ENCODE measurements at places on chromosomes 7 and 10.

GRCh38 chr7:40544871-40545303 lies 410.1 kb downstream of the SUGCT start:
- DNase-seq, result no peak

- DNase-seq, result no peak
These were observed 266.5 kb downstream of the AUTS2 start for GRCh38 chr7:69864822-69865221.

DNA sequence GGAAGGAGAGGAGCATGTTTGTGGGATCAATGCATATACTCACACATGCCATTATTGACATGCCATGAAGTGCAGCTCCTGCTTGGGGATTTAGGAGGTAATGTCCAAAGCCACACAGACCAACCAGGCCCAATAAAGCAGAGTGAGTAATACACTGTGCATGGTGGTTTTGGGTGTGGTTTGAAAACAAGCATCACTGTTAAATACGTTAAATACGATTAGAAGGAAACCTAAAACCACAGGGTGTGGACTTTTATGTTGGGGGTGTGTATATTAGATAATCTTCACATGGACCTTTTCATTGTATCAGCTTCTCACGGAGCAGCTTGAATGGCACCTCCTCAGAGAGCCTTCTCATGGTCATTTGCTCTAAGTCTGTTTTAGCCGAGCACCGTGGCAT lies 10.4 kb upstream of the EIF3A start:
- no peak for DNase-seq

- peak; percentile 92 for DNase-seq
These were observed at the start of gene MTERF1 for GRCh38 chr7:91880413-91881241. TSS of gene MTERF1 (minus strand) at chr7:91880702. CDS start at chr7:91880083, 619 bp downstream.

DNA sequence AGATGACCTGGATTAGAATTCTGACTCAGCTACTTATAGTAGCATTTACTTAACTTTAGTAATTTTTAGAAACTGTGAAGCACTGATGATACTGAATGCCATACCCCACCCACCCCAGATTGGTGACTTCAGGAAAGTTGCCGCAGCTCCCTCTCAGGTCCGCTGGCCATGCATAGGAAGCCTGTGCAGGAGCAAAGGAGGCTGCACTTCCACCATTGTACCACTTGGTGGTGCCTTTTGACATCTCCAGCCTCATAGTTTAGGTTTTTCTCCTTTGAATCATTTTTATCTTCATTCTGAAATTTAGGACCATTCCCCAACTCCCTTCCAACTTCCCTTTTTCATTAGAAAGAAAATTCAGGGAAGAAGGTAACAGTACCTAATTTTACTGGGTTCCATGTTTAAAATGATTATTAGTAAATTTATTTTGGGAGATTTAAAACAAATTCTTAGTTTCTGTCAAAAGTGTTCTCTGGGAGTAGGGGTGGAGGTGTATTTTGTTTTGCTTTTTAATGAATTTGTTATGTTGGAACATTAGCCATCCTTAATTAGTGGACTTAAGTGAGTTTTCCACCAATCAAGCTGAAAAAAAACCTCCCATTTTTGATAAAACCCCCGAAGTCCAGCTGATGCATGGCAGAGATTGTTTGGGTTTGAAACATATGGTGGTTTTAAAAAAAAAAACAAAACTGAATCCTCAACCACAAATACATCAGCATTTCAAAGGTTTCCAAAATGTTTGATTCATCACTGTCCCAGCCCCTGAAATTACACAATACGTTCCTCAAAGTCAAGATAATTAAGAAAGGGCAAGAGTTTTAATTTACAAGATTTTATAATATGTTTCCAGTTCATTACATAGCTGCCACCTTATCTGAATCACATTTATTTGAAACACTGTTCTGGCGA lies 109.6 kb downstream of the WNT2 start:
- peak; percentile 21 for DNase-seq

DNA sequence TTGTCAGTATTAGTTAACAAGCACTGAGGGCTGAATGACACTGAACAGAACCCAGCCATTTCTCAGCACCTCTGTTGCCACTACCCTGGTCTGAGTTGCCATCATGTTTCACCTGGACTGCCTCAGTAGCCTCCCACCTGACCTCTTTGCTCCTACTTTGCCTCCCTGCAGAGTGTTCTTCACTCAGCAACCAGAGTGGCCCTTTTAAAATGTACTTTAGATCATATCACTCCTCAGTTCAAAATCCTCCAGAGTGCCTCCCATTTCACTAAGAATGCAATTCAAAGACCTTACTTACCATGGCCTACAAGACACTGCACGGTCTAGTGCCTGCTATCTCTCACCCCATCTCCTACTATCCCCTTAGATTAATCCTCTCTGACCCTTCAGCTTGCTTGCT lies 214.5 kb downstream of the AUTS2 start:
- DNase-seq, result no peak

GRCh38 chr10:114635101-114635500 lies 23.0 kb downstream of the ABLIM1 start:
- DNase-seq, result no peak

DNA sequence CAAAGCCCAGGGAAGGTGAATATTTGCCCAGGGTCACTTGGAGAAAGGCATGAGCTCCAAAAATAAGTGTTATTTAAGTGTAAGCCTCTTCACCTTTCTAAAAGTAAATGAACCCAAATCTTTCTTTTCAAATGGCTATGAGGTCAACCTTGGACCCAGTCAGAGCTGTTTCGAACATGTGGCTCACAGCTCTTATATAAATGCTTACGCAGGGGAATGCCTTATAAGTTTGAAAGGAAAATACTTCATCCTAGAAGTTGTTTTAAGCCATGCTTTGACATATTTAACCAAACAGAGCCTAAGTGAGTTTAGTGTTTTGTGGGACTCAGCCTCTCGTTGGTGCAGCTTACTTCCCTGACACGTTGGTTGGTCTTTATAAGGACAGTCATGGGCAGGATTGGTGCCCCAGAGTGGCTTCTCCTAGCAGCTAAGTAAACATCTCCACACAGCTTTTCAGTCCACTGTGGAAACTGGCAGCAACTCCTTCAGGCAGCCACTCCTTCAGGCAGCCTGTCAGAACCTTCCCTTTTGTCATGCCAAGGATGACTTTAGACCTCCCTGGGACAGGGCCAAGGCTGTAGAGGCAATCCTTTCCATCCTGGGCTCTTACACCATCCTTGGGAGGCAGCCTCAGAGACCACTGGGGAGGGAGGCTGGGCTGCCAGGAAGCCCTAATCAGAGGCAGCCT lies 43.6 kb downstream of the MINDY4 start:
- DNase-seq, result no peak

GRCh38 chr10:787933-788651 lies 98.6 kb upstream of the DIP2C start:
- DNase-seq, result no peak

DNA sequence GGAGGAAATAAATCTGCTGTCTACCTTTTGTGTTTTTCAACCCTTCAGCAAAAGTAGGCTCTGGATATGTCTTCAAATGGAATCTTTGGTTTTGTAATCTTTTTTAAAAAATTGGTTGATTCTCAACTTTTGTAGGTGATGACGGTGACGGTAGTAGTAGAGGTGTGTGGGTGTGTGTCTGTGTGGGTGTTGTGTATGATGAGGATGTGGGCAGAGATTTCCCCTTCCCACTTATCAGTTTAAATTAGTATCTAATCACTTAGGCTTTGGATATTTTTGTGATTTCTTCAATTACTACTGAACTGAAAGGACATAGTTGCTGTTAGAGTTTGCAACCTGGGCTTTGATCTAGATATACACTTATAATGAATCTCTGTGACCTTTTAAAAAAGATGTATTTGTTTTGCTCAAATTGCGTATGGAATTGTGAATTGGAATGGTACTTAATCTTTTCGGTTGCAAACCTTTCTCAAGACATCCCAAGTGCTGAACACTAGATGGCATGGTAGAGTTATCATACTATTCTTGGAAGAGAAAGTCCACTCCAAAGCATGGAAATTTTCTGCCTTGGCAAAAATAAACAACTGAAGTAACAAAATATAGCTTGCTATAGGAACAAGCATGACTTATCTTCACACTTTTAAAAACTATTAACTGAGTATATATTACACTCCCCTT lies 51.9 kb upstream of the A1CF start:
- DNase-seq, result no peak

DNA sequence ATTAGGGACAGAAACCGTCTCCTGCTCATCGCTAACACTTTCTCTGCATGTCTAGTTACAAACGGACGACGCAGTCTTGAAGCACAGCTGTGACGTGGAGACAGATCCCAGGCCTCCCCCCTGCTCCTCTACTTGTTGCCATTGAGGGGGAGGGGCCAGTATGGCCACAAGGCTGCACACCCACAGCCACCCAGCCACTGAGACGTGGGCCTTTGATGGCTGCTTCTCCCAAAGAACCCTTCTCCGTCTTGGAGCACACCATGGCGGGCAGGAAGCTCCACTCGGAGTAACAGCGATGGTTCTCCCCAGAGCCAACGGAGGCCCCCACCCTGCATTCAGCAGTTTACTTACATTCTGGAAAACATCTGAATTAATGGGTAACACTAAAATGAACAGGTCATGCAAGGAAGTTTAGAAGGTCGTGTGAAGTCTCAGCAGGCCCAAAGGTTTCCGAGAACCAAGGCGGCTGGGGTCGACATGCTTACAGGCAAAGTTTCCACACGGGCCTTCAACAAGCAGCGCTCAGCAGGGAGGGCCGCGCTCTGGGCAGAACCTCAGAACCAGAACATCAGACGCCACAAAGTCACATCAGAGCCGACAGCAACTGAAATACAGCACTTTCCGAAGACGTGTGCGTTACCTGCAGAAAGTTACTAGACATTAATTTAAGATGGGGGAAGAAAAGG lies 169.6 kb downstream of the DIP2C start:
- no peak for DNase-seq

DNA sequence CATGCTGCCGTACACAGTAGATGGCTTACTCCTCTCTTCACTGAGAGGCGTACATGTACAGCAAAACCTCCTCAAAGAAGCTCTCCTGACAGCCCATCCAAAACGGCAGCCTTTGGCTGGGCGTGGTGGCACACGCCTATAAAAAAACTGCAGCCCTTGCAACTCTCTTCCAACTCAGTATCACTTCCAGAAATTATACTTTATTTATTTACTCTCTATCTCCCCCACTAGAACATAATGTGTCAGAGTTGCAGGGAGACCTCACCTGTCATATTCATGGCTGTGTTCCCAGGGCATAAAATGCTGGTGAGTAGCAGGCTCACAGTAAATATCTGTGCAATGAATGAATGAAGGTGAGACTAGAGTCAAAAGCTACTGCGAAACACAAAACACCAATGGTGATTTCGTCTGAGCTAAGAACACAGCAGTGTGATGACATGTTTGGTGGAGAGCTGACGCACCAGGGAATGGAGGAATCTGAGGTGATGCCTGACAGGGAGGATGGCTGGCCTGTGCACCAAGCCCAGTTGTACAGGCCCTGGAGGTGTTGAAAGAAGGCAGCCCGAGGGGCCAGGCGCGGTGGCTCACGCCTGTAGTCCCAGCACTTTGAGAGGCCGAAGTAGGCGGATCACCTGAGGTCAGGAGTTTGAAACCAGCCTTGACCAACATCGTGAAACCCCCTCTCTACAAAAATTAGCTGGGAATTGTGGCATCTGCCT lies 55.3 kb downstream of the COBL start:
- no peak for DNase-seq

DNA sequence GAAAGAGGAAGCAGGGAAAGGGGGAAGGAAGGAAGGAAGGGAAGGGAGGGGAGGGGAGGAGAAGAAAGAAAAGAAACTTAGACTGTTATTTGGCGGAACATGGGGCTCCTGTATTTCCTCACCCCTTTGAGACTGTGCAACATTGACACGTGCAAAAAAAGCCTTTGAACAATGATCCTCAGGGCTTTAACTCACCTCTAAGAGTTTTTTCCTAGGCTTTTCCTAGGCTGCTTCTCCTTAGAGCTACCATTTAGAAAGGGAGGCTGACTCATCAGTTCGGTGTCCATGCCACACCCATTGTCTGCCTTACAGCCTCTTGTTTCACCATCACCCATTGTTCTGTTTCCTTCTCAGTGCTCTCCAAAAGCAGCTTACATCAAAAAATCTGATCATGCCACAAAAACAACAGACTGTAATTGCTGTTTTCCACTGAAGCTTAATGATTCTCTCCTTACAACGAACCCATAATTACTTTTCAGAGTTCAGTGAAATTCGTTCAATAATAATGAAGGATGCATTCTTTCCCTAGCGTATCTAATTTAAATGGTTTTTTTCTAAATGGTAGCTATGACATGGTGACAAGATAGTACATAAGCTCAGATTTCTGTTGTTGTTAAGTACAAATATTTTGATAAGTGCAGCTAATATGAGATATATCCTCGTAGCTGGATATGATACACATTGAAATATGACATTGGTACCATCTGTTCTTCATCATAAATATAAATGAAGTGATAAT lies 90.8 kb downstream of the PRLHR start:
- DNase-seq, result no peak

DNA sequence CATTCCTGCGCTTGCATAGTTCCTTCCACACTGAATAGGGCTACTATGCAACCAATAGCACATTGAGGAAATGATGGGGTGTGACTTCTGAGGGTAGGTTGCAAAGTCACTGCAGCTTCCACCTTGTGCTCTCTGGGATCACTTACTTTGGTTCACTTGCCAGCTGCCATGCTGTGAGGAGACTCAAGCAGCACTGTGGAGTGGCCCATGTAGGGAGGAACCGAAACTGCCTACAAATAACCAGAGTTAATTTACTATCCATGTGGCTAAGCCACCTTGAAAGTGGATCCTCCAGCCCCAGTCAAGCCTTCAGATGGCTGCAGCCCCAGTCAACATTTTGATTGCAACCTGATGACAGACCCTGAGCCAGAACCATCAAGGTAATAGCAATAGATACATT lies 64.3 kb downstream of the FAM204A start:
- no peak for DNase-seq

DNA sequence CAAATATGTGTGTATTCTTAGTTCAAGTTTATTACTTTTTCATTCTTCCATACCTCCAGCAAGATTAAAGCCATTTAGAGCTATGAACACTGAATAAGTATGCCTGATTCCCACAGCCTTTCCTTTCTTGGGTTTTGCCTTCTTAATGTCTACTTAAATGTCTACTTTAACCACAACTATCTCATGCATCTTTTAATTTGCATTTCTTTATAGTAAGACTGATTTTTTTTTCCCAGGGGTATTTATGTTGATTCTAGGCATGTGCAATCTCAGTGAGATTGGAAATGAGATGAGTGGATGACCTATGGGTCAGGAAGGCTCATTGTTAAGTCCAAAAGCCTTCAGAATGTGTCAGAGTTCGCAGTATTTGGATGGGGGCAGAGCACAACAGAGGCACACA lies 3.6 kb downstream of the PCBD1 start:
- no peak for DNase-seq

Measured in activated T-cell treated with anti-CD3 and anti-CD28 coated beads, Interleukin-2, amount 50 U/mL, for 4 hours (primary cell).